Left cardiac atrium (tissue), 4 donors: ENCODE measurements at places on chromosomes 13 and 19.
A peak's percentile ranks its signal among the peaks of the same experiment; 100 is the strongest.

- no peak for DNase-seq
Measured at GRCh38 chr13:103883698-103884097, 817.5 kb upstream of the SLC10A2 start.

GRCh38 chr13:38618336-38618735 is 68.5 kb upstream of the FREM2 start:
- no peak for DNase-seq

DNA sequence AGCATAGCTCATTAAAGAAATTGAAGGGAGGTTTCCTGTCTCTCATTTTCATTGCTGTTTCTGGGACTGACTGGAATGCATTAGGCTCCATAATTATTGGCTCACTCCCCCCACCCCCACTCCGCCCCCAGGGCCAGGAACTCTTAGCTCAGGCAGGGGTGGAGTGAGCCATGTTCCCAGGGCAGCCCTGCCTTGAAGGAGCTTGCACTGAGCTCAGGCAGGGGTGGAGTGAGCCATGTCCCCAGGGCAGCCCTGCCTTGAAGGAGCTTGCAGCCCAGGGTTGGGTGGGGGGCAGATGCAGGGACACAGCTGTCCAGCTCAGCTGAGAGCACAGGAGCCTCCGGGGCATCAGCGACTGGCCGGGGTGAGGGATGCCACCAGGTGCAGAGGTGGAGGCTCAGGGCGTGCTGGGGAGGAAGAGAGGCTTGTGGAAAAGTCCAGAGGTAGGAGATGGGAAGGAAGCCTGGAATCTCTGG is 39.1 kb upstream of the TFDP1 start:
- no peak for DNase-seq

DNA sequence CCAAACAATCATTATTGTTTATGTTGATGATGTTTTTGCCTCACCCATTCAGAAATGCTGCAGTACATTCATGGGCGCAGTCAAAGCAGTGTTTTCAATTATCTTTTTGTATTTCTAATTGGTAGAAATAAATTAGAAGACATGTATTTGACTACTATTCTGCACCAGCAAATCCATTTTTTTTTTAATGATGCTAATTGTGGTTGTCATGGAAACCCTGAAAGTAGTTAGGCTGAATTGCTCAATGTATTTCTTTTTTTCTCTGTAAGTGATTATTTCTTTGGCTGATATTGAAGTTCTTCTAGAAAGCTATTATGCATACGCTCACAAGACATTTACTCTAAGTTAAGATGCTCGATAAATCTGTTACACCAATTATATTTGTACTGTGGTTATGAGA is 101.2 kb downstream of the RFC3 start:
- no peak for DNase-seq

- DNase-seq: no peak
Measured at GRCh38 chr19:30167976-30168635, 204.1 kb upstream of the ZNF536 start.

DNA sequence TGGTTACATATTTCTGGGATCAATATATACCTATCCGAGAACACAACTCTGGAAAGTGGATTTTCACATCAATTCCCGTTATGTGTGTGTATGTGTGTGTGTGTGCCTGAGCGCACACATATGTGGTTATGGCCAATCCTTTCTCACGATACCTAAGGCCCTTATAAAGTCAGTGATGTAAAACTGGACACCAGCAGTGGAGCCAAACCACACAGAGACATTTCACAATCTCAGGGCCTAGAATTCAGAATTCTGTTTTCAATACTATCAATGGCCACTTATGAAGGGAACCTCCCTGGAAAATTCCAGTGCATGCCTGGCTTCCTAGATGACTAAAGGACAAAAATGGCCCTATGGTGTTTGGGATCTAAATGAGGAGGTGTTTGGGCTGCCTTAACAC is 187.3 kb upstream of the UBL3 start:
- no peak for DNase-seq

DNA sequence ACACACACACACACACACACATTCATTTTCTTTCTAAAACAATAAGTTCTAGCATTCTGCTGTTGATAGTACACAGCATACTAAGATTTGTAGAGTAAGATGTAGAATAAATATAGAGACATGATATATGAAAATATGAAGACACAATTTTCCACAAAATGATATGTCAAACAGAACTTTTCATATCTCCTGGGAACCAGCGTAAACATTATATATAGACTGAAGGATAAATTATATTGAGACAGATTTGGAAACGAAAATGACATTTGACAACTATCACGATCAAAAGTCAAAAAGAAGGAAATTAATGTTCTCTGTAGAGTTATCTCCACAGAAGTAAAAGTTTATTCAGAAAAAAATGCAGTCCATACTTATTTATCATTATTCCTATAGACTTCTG is 1605.7 kb upstream of the SLC10A2 start:
- no peak for DNase-seq

- DNase-seq: peak; percentile 75
Measured at GRCh38 chr13:30862707-30863106, 43.4 kb upstream of the MEDAG start.

- DNase-seq: no peak
Measured at GRCh38 chr13:28268800-28269223, 130.5 kb downstream of the PAN3 start.

- no peak for DNase-seq
Measured at GRCh38 chr19:3803114-3803888, 17.1 kb upstream of the MATK start.

DNA sequence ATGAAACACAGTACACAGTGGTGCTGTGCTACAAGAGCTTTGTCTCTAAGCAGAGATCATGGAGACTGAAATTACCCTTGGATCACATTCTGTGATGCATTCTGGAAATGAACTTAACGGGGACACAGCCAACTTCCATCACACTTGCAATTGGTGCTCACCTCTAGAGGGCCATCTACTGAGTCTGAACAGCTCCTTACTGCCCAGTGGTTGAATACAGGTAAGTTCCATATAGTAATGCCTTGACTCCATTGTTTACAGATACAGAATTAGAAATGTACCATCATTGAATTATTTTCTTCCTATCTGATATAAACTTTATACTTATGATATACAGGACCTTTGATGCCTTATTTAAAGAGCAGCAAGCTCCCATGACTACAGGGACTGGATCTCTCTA is 686.4 kb downstream of the PCDH9 start:
- no peak for DNase-seq

DNA sequence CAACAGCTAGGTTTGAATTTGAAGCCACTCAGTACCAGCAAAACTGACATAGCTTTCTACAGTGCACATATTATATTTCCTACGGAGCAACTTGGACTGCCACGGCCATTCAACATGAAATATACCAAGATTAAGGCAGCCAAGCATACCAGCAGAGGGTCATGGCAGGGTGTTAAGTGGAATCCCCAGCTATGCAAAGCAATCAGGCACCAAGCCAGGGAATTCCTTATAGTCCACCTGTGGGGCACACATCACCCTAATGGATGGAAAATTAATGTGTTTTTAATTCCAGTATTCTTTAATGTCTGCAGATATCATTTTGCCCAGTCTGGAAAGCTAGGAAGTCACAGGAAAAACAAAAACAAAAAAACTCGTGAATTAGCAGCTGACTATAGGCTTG is 1190.3 kb downstream of the EFNB2 start:
- DNase-seq: no peak

GRCh38 chr19:32830231-32831014 is 39.1 kb downstream of the SLC7A9 start:
- no peak for DNase-seq

DNA sequence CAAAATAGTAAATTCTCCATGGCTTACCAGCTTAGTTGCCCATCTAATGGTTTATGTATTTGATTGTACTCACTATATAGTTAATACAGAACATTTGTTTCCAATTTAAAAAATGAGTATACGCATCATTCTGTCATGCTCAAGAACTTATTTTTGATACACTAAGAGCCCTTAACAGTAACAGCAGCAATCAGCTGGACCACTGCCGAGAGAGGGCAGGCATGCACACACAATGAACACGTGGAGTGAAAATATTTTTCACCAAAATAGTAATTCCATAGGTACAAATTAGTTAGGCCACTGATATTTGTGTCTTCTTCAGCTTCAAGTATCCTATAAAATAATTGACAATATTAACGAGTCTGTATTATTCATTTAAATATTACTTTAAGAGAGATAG is 109.9 kb downstream of the KLF12 start:
- no peak for DNase-seq

DNA sequence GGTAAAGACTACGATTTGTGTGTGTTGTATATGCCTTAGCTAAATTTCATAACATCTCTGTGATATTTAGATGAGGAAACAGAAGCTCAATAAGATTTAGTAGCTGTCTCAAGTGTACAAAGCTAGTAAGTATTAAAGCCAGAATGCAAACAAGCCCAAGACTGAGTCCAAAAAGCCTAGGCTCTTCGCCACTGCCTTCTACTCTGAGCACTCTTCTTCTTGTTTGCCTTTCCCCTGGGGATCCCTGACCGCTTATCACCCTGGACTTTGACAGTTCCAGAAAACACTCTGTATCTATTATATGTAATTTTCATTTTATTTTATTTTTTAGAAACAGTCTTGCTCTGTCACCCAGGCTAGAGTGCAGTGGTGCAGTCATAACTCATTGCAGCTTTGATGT is 5.8 kb downstream of the TM9SF2 start:
- no peak for DNase-seq

DNA sequence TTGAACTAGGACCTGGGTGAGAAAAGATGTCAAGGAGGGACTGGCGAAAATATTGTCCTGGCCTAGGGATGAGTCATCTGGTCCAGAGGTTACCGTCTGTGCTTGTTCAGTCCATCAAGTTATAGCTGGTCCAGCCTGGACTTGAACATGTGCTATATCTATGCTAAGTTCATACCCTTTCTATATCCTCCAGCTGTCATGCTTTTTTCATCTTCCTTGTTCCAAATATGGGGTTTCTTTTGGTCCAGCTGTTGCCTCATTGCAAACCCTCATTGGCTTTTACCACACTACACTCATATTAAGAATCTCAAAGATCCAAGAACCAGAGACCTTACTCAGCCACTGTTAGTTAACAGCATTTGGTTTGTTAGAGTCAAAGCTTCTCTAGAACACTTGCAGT is 19.1 kb upstream of the KLF12 start:
- DNase-seq: no peak
